Activated T-helper 1 cell treated with anti-CD3 and anti-CD28 coated beads, Interleukin-12 subunit alpha, Interleukin-12 subunit beta, Interleukin-2, Interleukin-4 antibody, amounts not matched to agents 30 ng/mL and 10 ng/mL and 1 ng/mL, durations not matched to agents 14 hours and 24 hours and 36 hours (primary cell): ENCODE measurements at places on chromosomes 1 and 21. TPM values are rescaled to one million over a fixed set of nuclear protein-coding genes. Genes with fewer than 3 reads are reported as not detected.

DNA sequence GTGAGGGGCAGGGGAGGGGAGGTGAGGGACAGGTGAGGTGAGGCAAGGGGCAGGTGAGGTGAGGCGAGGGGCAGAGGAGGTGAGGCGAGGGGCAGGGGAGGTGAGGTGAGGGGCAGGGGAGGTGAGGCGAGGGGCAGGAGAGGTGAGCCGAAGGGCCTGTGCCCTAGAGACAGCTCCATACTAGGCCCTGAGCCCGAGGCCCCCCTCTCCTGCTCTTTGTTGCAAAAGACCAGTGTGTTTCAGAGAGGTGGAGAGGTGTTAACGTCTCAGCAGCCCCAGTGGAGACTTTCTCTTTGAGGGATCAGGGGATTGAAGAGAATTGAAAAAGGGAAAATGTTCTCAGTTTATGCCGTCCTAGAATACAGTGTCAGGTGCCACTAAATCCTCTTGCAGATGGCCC lies 44.2 kb downstream of the EPHB2 start:
- no peaks in the 10 kb centered on the region for H3K36me3 ChIP-seq
- DNase-seq: no peak
- H3K27ac ChIP-seq: no peak overlapping the region
- peaks cover 8% of the 10 kb centered on the region for H3K4me1 ChIP-seq

- H3K4me3 ChIP-seq: no peak overlapping the region
- peaks cover 13% of the 10 kb centered on the region for H3K4me1 ChIP-seq
- no peak for DNase-seq
- peaks cover 22% of the 10 kb centered on the region for H3K36me3 ChIP-seq
Observed at GRCh38 chr1:204572923-204573922, 57.0 kb downstream of the MDM4 start.

- no peak overlapping the region for H3K27ac ChIP-seq
- peaks cover 16% of the 10 kb centered on the region for H3K27me3 ChIP-seq
- no peaks in the 10 kb centered on the region for H3K36me3 ChIP-seq
- H3K4me3 ChIP-seq: no peak overlapping the region
- H3K4me1 ChIP-seq: peaks cover 7% of the 10 kb centered on the region
Observed at GRCh38 chr21:42796327-42797062, 82.8 kb downstream of the WDR4 start.

DNA sequence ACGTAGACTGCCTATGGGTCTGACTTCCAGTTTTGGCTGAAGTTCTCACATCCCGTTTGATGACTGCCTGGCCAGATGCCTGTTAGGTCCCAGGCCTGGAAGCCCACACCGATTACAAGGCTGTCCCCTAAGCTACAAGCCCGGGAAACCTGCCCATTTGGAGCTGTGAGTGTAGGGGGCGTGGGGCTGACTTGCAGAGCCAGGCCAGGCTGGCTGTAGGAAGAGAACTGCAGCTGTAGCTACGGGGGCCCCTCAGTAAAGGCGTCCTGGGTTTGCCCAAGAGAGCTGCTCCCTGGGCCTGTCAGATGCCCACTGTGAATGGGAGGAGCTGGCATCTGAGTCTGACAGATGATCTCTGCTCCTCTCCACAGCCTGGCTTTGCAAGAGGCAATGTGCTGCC lies 199.7 kb downstream of the CAMTA1 start:
- H3K36me3 ChIP-seq: no peaks in the 10 kb centered on the region
- no peaks in the 10 kb centered on the region for H3K4me1 ChIP-seq
- no peak overlapping the region for H3K4me3 ChIP-seq
- DNase-seq: no peak
- peaks cover 11% of the 10 kb centered on the region for H3K27me3 ChIP-seq
- no peak overlapping the region for H3K27ac ChIP-seq

GRCh38 chr21:31872452-31873274 lies at the start of gene HUNK:
Gene HUNK (plus strand): TSS chr21:31873020. CDS start chr21:31873675, 655 bp downstream.
- H3K4me1 ChIP-seq: peaks cover 6% of the 10 kb centered on the region
- no peak for DNase-seq
- H3K36me3 ChIP-seq: peaks cover 2% of the 10 kb centered on the region
- H3K27me3 ChIP-seq: peaks cover 49% of the 10 kb centered on the region
- H3K27ac ChIP-seq: no peak within 1 kb of the TSS

DNA sequence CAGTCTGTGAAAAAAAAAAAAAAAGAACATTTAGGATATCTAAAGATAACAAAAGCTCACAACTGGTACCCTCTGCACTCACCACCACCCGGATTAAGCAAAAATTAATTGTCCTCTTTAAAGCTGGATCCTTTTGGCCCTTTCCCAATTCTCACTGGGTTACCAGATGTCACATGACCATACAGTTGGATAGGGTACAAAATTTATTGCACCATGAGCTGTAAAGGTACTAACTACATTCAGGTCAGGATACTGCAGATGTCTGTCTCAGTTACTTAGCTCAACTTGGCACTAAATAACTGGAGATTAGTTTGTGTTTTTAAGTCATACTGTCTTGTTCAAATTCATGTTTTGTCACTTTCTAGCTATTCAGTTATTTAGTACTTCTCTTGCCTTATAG lies 96.3 kb downstream of the GPATCH2 start:
- DNase-seq: no peak
- no peak overlapping the region for H3K4me3 ChIP-seq
- H3K36me3 ChIP-seq: no peaks in the 10 kb centered on the region
- H3K27ac ChIP-seq: no peak overlapping the region
- H3K27me3 ChIP-seq: no peaks in the 10 kb centered on the region

DNA sequence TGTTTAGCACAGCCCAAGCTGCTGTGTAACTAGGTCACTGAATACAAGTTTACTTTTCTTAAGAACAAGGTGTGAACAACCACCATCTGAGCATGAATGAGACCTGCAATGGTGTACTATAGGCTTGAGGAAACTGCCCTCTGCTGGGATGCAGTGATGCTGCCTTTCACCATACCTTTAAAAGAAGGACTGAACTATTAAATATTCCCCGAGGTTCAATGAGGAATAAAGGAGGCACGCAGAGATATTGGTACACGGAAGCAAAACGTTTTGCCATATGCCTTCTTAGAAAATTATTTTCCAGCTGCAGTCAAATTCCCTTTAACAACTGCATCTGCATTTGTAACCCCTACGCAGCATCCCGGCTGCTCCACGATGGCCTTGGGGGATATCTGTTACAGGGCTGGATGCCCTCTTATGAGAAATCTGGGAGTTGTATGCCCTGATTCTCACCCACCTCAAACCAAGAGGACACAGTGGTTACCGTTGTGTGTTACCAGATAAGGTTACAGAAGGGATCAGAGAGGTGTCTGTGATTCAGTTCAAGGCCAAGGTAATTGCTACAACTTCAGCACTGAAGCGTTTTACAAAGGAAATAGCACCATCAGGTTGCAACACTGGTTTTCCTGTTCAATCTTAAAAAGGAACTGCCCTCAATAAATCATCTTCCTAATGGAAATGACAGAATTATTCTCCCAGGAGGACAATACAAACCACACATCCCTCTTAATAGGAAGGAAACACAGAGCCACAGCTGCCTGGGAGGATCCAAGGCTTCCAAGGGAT lies 470.5 kb downstream of the LTN1 start:
- no peak overlapping the region for H3K4me3 ChIP-seq
- H3K27me3 ChIP-seq: no peaks in the 10 kb centered on the region

DNA sequence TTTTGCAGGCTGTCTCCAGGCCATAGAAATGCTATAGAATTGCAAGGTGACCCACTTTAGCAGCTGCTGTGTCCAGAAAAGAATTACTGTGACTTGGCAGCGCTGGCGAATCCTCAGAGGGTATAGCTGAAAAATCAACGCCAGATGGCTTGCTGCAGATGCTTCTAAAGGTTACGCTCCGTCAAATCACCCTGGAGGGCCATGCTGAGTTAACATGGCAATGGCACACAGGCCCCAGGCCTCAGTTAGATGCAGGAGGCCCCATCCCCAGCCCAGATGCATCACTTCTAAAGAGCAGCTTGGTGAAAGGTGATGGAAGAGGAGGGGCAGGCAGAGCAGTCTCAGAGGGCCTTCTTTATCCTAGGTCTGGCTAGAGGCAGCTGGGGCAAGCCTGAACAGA lies 18.0 kb downstream of the KIAA1614 start:
- DNase-seq: no peak
- no peak overlapping the region for H3K27ac ChIP-seq

DNA sequence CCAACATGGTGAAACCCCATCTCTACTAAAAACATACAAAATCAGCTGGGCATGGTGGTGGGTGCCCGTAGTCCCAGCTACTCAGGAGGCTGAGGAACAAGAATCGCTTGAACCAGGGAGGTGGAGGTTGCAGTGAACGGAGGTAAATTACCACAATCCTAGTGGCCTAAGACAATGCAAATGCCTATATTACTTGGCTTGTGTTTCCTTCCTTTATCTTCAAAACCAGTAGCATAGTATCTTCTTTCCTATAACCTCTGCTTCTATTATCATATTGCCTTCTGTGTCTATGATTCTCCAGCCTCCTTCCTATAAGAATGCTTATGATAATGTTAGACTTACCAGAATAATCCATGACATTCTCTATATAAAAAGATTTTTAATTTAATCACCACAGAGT lies 156.2 kb upstream of the RGS18 start:
- no peaks in the 10 kb centered on the region for H3K4me1 ChIP-seq
- H3K27ac ChIP-seq: no peak overlapping the region
- H3K4me3 ChIP-seq: no peak overlapping the region

GRCh38 chr1:155185783-155186066 lies 12.1 kb downstream of the TRIM46 start:
- peaks cover 17% of the 10 kb centered on the region for H3K36me3 ChIP-seq
- H3K27ac ChIP-seq: no peak overlapping the region
- H3K4me3 ChIP-seq: no peak overlapping the region
- peaks cover 12% of the 10 kb centered on the region for H3K4me1 ChIP-seq

DNA sequence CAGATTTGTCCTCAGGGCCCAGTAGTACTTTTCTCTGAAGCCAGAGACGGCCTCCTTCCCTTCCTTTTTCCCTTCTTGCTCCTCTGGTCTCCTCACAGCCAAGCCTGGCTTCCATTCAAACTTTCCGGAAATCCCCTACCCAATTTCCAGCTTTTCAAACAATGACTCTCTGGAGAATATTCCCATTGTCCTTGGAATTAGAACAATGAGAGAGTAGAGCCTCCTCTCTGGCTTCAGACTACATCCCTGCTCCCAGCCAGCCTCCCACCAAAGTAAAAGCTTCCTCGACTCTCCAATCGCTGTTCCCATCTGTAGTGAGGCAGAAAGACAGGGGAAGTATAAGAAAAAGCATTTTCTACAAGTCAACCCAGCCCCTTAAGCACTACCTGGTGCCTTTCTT lies 77.7 kb upstream of the SOX13 start:
- peaks cover 5% of the 10 kb centered on the region for H3K27me3 ChIP-seq
- no peaks in the 10 kb centered on the region for H3K4me1 ChIP-seq
- no peak overlapping the region for H3K4me3 ChIP-seq

GRCh38 chr1:6419397-6419803 lies 319 bp downstream of the HES2 start:
- DNase-seq: no peak
- H3K27ac ChIP-seq: no peak overlapping the region
- H3K27me3 ChIP-seq: peaks cover 63% of the 10 kb centered on the region
- peaks cover 17% of the 10 kb centered on the region for H3K4me1 ChIP-seq
- no peak overlapping the region for H3K4me3 ChIP-seq
- H3K36me3 ChIP-seq: no peaks in the 10 kb centered on the region

DNA sequence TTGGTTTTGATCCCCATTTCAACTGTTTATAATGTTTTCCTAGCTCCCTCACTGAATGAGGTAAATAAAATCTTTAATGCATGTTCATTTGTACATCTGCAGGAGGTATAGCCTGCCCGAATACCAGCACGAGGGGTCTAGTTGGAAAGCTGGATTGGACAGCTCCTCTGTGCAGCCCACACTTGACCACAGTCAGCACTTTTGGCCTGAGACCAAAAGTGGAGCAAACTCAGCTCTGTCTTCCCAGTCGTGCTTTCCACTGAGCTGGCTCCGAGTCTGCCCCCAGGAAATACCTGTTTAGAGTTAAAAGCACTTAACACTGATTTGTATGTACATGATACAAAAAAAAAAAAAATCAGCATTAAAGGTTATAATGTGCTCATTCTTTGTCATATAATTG lies 224.4 kb downstream of the DSCAM start:
- no peak overlapping the region for H3K4me3 ChIP-seq
- H3K27me3 ChIP-seq: no peaks in the 10 kb centered on the region
- DNase-seq: no peak
- no peaks in the 10 kb centered on the region for H3K4me1 ChIP-seq

DNA sequence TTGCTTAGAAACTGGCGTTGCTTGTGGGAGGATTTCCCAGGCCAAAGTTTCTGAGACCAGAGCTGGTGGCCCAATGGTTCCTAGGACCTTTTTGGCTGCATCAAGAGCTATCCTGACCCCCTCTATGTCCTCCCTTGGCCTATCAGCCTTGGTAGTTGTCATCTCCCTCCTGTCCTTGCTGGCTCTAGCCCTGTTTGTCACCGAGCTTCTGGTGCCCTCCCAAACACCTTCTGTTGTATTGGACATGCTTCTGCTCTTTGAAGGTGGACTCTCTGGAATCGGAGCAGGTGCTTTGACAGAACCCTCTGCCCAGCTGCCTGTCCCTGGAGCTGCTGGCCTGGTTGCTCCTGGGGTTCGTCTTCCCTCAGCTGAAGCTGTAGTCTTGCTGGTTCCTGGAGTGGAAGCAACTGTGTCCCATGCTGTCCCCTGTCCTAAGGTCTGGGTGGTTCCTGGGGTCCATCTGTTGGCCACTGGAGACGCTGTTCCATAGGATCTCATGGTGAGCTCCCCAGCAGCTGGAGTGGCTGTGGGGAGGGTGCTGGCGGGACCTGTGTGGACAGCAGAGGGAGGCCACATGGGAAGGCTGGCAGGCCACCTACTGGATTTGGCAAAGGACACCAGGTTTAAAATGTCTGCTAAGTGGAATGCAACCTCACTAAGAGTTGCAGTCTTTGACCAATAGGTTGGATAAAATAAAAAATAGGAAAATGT lies 9.4 kb downstream of the FCAMR start:
- no peaks in the 10 kb centered on the region for H3K27me3 ChIP-seq
- H3K27ac ChIP-seq: no peak overlapping the region
- no peak overlapping the region for H3K4me3 ChIP-seq
- H3K36me3 ChIP-seq: peaks cover 3% of the 10 kb centered on the region
- H3K4me1 ChIP-seq: peaks cover 26% of the 10 kb centered on the region

DNA sequence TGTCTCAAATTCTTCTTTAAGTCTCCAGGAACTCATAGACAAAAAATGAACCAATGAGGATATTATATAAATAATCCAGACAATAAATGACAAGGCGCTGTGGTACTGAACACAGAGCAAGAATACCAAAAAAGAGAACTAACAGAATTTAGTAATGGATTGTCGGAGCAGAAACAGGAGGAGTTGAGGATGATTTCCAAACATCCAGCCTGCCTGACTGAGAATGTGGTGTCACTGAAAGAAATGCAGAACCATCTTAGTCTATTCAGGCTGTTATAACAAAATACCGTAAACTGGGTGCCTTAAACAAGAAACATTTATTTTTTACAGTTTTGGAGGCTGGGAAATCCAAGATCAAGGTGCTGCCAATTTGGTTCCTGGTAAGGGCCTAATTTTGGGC lies 79.7 kb downstream of the RGS2 start:
- H3K4me3 ChIP-seq: no peak overlapping the region
- H3K36me3 ChIP-seq: no peaks in the 10 kb centered on the region
- no peaks in the 10 kb centered on the region for H3K27me3 ChIP-seq
- no peak overlapping the region for H3K27ac ChIP-seq
- DNase-seq: no peak
- peaks cover 5% of the 10 kb centered on the region for H3K4me1 ChIP-seq

GRCh38 chr1:151888972-151889570 lies 20.2 kb downstream of the THEM4 start:
- peaks cover 30% of the 10 kb centered on the region for H3K4me1 ChIP-seq
- no peak overlapping the region for H3K27ac ChIP-seq
- H3K4me3 ChIP-seq: no peak overlapping the region
- no peaks in the 10 kb centered on the region for H3K27me3 ChIP-seq

The TAS1R1 gene
- not detected in 2 replicates for total RNA-seq

The PEX14 gene
- total RNA-seq: 22.7 and 23.5 TPM in 2 replicates

The PAQR6 gene
- 5.0 and 5.2 TPM in 2 replicates for total RNA-seq

The LGR6 gene
- not detected in 2 replicates for total RNA-seq

The SYT14 gene
- not detected in 2 replicates for total RNA-seq

The RGS13 gene
- not detected in 2 replicates for total RNA-seq

The CYP4X1 gene
- total RNA-seq: not detected in 2 replicates

The ADAMTS1 gene
- 1.7 and 1.8 TPM in 2 replicates for total RNA-seq

The L1TD1 gene
- not detected in 2 replicates for total RNA-seq
